Activated naive CD8-positive, alpha-beta T cell treated with anti-CD3 and anti-CD28 coated beads, Interleukin-2, amount 10 ng/mL, durations not matched to agents 7 days and 5 days (primary cell): ENCODE measurements at places on chromosomes 3 and 15. TPM values are rescaled to one million over a fixed set of nuclear protein-coding genes. Genes with fewer than 3 reads are reported as not detected.

The ZFAND6 gene
- 58.3 TPM for total RNA-seq

The COL7A1 gene
- total RNA-seq: 1.0 TPM

The AMT gene
- 10.0 TPM for total RNA-seq

The ALS2CL gene
- total RNA-seq: 4.5 TPM

DNA sequence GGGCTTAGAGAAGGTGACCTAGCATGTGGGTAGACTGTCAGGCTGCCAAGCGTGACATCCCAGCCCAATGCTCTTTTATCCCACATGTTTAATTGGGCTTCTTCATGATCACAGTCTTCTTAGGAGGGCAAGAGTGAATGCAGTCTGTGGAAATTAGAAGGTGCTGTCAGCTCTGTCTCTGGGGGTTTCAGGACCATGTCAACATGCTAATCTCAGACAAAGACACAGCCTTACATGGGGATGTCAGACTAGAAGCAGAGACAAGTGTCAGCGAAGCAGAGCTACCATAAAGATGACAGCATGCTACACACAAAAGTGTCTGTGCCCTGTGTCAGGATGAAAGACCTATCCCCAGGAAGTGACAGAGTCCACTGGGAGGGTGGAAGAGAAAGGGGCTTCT lies 120.1 kb upstream of the SLC25A36 start:
- no peaks in the 10 kb centered on the region for H3K36me3 ChIP-seq
- no peak overlapping the region for H3K4me3 ChIP-seq
- H3K4me1 ChIP-seq: no peaks in the 10 kb centered on the region
- no peak overlapping the region for H3K27ac ChIP-seq
- H3K27me3 ChIP-seq: no peaks in the 10 kb centered on the region

DNA sequence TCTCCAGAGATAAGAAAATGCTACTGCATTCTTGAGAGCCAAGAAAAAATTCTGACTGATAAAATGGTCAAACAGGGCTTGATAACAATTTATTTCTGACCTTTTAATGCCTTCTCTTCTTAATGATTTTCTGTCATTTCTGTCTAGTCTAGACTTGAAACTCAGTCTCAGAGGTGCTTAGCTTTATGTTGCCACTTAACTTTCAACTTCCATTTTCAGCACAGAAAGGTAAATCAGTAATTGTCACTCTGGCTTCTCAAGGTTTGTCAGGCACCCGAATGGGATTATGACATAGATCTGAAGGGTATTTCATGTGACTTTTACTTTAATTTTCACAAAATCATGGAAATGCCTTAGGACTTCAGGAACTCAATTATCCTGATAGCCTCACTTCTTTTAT lies 155.4 kb upstream of the GBE1 start:
- H3K27me3 ChIP-seq: peaks cover 5% of the 10 kb centered on the region
- DNase-seq: no peak
- H3K36me3 ChIP-seq: no peaks in the 10 kb centered on the region
- no peak overlapping the region for H3K27ac ChIP-seq
- no peaks in the 10 kb centered on the region for H3K4me1 ChIP-seq
- no peak overlapping the region for H3K4me3 ChIP-seq

GRCh38 chr15:27816790-27817189 lies 282.3 kb downstream of the OCA2 start:
- no peaks in the 10 kb centered on the region for H3K27me3 ChIP-seq
- no peaks in the 10 kb centered on the region for H3K4me1 ChIP-seq
- DNase-seq: no peak
- no peaks in the 10 kb centered on the region for H3K36me3 ChIP-seq
- no peak overlapping the region for H3K4me3 ChIP-seq

- DNase-seq: no peak
- no peak overlapping the region for H3K27ac ChIP-seq
- H3K4me1 ChIP-seq: no peaks in the 10 kb centered on the region
- no peak overlapping the region for H3K4me3 ChIP-seq
- H3K27me3 ChIP-seq: no peaks in the 10 kb centered on the region
Observed at GRCh38 chr3:32733631-32734229, 48.7 kb downstream of the CNOT10 start.

DNA sequence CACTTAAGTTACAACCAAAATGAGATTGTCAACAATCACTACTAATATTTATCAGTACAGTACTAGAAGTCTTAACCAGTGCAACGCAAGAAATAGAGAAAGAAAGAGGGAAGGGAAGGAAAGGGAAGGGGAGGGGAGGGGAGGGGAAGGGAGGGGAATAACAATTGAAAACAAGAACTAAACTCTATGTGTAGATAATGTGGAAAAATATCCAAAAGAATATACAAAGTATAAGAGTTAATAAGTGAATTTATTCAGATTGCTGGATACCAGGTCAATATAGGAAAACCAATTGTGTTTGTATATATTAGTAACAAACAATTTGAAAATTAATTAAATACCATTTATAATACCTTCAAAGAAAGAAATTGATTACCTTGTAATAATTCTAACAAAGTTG lies 10.7 kb downstream of the ATP13A5 start:
- no peak overlapping the region for H3K4me3 ChIP-seq
- H3K27me3 ChIP-seq: peaks cover 15% of the 10 kb centered on the region
- no peak overlapping the region for H3K27ac ChIP-seq
- no peaks in the 10 kb centered on the region for H3K36me3 ChIP-seq
- no peak for DNase-seq
- H3K4me1 ChIP-seq: peaks cover 2% of the 10 kb centered on the region

DNA sequence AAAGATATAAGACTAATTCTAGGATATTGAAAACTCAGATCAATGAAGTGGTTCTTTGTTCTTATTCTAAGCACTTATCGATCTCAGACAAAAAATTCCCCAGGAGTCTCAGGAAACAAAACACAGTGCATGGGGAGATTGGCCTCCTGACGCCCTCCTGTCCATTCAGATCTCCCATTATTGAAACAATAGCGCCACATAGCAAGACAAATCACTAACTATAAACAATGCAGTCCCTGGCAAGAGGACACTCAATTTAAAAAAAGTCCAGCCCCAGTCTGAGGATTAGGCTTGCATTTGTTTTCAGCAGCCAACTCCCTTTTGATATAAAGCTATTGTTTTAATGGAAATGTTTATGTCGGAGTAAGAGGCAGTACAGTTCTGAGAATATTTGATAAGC lies 528.2 kb downstream of the GABRG3 start:
- no peak for DNase-seq
- no peaks in the 10 kb centered on the region for H3K27me3 ChIP-seq
- no peak overlapping the region for H3K4me3 ChIP-seq
- H3K27ac ChIP-seq: no peak overlapping the region
- no peaks in the 10 kb centered on the region for H3K36me3 ChIP-seq

- H3K27me3 ChIP-seq: no peaks in the 10 kb centered on the region
- DNase-seq: no peak
- peaks cover 3% of the 10 kb centered on the region for H3K4me1 ChIP-seq
- H3K4me3 ChIP-seq: no peak overlapping the region
Observed at GRCh38 chr3:129474984-129475804, 35.2 kb downstream of the IFT122 start.

DNA sequence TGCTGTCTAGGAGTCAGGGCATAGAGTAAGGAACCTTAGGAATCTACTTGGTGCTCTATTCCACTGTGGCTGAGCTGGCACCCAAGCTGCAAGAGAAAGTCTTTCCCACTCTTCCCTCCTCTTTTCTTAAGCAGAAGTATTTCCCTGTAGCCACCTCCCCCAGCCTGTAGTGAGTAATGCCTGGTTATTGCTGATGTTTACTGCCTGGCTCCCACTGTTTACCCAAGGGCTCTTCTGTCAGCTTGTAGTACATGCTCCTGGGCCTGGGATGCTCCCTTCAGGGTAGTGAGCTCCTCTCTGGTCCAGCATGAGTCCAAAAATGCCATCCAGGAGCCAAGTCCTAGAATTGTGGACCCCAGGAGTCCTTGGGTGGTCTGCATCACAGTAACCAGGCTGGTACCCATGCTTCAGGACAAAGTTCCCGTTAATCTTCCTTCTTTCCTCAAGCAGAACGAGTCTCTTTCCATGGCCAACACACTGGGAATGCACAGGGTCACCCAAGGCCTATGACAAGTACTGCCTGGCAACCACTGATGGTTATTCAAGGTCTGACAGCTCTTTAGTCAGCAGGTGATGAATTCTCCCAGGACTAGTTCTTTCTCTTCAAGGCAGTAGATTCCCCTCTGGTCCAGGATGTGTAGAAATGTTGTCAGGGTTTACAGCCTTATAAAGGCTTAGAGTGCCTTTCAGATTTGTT lies 17.6 kb downstream of the GALK2 start:
- H3K27ac ChIP-seq: no peak overlapping the region
- peaks cover 8% of the 10 kb centered on the region for H3K4me1 ChIP-seq
- peaks cover 30% of the 10 kb centered on the region for H3K36me3 ChIP-seq
- DNase-seq: no peak
